ENCODE measurements at places on chromosomes 12 and 14.

GRCh38 chr14:54177641-54178621 is 218.9 kb upstream of the CDKN3 start:
- DNase-seq = no peak

DNA sequence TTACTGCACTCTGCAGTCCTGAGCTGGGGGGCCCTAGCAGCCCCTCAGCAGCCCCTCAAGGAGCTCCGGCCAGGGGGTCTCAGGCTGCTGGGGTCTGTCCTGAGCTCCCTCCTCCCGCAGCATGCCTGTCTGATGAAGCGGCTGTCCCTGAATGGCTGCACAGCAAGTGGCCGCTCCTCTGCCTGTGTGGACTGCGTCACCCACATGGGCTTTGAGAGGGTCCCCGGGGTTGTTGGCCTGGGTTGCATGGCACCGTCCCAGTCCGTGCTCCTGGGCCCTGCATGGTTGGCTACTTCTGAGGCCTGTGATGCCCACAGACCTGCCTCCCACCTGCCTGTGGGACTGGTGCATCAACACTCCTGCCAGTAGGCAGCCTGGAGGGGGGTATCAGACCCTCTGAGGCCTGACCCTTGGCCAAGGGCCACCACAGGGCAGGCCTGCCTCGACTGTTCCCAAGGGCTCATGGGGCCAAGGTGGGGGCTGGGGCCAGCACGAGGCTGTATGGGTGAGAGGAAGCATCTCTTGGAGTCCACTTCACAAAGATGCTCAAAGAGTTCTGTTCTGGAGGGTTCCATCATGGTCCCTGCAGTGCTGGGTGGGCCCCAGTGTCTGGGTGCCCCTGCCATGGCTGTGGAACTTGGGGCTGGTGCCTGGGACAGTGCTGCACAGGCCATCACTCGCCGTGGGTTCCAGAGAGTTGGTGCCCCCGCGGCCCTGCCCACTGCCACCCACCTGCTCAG is 12.2 kb downstream of the CEP170B start:
- no peak for DNase-seq

DNA sequence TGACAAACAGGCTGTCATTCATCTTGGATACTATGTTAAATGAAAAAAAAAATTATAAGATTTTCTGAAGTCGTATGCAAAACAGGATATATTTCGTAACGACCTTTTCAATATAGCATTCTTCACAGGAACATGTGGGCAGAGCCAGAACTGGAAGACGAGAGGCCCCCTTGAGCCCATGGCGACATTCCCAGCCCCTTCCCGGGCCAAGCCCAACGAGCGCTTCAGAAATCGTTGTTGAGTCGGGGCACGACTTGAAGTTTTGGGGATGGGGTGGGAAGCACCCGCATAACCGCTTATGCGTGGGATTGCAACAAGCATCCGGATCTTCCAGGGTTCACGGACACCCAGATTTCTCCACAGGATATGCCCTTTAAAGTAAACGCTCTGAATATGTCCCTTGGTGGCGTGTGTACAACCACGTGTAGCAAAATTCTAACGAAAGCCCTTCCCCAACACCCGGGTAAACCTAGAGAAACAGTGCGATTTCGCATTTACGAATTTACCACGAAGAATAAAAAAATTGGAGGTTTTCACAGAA is 736 bp downstream of the C14orf39 start:
- DNase-seq = no peak

- no peak for DNase-seq
These were observed 44.3 kb downstream of the TMTC2 start for GRCh38 chr12:82730953-82731459.

GRCh38 chr12:96824838-96825236 is 82.2 kb upstream of the NEDD1 start:
- DNase-seq = no peak

DNA sequence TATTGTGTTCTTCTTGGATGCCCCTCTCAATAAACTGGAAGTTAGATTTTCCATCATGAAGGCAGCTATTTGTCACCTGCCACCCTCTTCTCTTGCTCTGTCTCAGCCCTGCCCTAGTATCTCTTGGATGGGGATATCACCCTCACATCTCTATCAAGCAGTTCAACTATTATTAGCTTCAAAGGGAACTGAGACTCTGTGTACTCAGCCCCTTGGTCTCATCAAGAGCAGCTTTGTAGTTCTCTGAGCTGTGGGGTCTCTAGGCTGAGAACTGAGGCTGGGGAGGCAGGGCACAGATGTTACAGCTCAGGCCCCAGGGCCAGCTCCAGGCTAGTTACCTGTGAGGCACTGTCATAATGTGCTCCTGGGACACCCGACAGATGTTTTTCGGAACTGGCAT is 130.3 kb downstream of the DAD1 start:
- DNase-seq = no peak
